ENCODE measurements at places on chromosomes 1 and 21. TPM values are rescaled to one million over a fixed set of nuclear protein-coding genes. Genes with fewer than 3 reads are reported as not detected.

ACTA1 gene
- not detected for total RNA-seq

SEMA6C gene
- total RNA-seq = 0.67 TPM

MEX3A gene
- 0.47 TPM for total RNA-seq

TFF3 gene
- total RNA-seq = not detected

INAVA gene
- total RNA-seq = 0.44 TPM

ERO1B gene
- 17.5 TPM for total RNA-seq

DSTYK gene
- 9.6 TPM for total RNA-seq

ADCY10 gene
- 0.20 TPM for total RNA-seq

CDC73 gene
- 55.9 TPM for total RNA-seq

ADAR gene
- total RNA-seq = 216 TPM

LCE1E gene
- not detected for total RNA-seq

DNA sequence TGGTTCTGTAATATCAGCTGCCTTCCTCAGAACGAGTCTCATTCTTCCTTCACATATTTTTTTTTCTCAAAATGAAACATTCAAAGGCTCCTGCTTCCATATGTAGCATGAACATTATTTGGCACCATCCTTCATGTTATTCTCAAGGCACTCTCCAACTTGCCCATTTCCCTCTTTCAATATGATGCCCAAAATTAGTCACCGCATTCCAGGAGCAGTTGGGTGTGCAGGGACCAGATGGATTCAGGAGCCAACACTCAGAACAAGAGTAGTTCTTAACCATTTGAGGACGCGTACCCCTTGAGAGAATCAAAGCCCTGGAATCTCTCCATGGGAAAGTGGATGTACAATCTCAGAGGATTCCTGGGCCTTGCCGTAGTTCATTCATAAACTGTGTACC is 50.3 kb downstream of the KCNK1 start:
- no peak for DNase-seq
- H3K27ac ChIP-seq = no peak overlapping the region
- H3K4me1 ChIP-seq = no peaks in the 10 kb centered on the region

- no peak overlapping the region for H3K27ac ChIP-seq
- no peak overlapping the region for H3K4me3 ChIP-seq
- no peaks in the 10 kb centered on the region for H3K4me1 ChIP-seq
Measured at GRCh38 chr1:245041058-245041698, 113.6 kb upstream of the KIF26B start.

DNA sequence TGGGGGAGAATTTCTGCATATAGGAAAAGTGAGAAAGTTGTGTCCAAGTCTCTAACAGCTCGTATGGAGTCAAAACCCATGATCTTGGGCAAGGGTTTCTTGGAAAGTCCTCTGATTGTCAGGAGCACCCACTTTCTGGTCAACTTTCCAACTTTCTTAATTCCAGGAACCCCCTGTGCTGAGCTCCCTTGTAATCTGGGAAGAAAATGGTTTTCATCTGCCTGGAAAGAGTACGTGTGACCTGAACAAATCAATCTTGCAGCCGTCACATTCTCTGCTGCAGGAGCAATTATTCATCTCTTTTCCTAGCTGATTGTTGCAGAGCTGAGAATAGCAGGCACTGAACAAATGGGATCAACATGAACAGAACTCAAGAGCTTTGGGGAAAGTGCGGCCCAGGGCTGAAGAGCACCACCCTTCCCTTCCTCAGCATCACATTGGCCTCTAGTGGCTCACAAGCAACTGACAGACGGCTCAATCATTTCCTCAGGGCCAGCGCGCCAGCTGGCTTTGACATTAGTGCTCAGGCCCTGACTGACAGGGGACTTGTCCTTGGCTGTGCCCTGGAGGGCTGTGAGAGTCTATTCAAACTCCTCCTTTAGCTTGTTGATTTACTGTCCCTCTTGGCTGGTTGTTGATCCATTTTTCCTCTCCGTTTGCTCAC is 295.2 kb downstream of the HLX start:
- no peak overlapping the region for H3K4me3 ChIP-seq
- H3K4me1 ChIP-seq = peaks cover 1% of the 10 kb centered on the region
- no peak for DNase-seq
- H3K36me3 ChIP-seq = peaks cover 3% of the 10 kb centered on the region
- H3K27ac ChIP-seq = no peak overlapping the region

DNA sequence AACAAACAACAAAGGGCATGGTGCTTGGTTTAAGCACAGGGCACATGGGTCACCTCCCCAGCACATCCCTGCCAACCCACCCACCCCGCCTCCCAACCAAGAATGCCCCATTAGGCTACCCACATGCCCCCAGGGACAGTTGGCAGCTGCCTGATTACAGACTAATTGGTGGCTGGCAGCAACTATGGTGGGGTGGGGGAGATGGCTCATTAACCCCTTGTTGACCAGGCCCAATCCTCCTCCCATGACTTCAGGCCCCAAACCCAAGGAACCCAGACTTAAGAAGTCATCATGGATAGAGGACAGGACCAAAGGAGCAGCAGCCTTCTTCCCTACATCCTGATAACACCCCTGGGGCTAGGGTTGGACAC is 1.3 kb downstream of the RIMS3 start:
- H3K27ac ChIP-seq = no peak overlapping the region
- H3K36me3 ChIP-seq = no peaks in the 10 kb centered on the region
- no peaks in the 10 kb centered on the region for H3K27me3 ChIP-seq
- DNase-seq = no peak
- H3K4me3 ChIP-seq = peak overlapping the region; percentile 60

GRCh38 chr1:13812456-13813397 is 112.7 kb downstream of the PRDM2 start:
- H3K36me3 ChIP-seq = peaks cover 43% of the 10 kb centered on the region
- H3K27me3 ChIP-seq = no peaks in the 10 kb centered on the region
- H3K4me1 ChIP-seq = peaks cover 38% of the 10 kb centered on the region
- DNase-seq = no peak
- H3K27ac ChIP-seq = no peak overlapping the region

GRCh38 chr1:156414461-156415064 is 45.6 kb downstream of the RHBG start:
- no peak overlapping the region for H3K27ac ChIP-seq
- DNase-seq = no peak
- peaks cover 67% of the 10 kb centered on the region for H3K27me3 ChIP-seq
- peaks cover under 1% of the 10 kb centered on the region for H3K4me1 ChIP-seq
- H3K4me3 ChIP-seq = no peak overlapping the region

DNA sequence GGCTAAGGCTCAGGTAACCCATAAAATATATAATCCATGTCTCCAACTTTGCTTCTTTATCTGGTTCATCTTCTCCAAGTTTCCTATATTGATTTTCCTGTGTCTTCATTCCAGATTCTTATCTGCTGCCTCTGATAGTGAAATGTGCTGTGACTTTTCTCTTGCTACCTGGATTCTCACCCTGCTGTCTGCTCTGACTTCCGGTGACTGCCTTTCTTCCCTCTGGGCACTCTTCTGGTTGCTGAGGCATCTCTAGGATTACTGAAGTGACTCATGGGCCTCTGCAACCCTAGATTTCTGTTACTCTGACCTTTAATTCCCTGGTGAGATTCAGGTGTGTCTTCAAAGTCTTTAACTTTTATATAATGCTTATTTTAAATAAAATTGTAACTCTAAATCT is 46.9 kb downstream of the GIPC2 start:
- DNase-seq = no peak
- H3K27me3 ChIP-seq = peaks cover 4% of the 10 kb centered on the region

DNA sequence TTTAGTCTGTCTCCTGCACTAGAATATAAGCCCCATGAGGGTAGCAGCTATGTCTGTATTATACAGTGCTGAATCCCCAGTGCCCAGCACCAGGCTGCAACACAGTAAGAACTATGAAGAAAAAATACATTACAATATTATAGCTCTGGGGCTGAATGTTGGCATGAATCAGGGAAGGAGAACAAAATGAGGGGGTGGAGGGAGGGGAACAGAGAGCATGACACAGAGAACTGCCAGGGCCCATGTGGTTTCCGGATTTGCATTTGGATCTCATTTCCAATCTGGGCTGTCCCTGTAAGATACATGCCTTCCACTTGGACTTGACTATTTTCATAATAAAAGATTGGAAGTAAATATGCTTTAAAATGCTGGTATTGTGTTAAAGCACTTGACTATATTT is 35.8 kb downstream of the C1orf198 start:
- no peaks in the 10 kb centered on the region for H3K36me3 ChIP-seq
- no peaks in the 10 kb centered on the region for H3K4me1 ChIP-seq
- no peak for DNase-seq
- H3K27ac ChIP-seq = no peak overlapping the region
- H3K27me3 ChIP-seq = peaks cover 10% of the 10 kb centered on the region

GRCh38 chr1:226993814-226994585 is 53.9 kb downstream of the COQ8A start:
- H3K27ac ChIP-seq = no peak overlapping the region
- no peak for DNase-seq
- no peaks in the 10 kb centered on the region for H3K36me3 ChIP-seq
- H3K4me3 ChIP-seq = no peak overlapping the region
- peaks cover 3% of the 10 kb centered on the region for H3K27me3 ChIP-seq

DNA sequence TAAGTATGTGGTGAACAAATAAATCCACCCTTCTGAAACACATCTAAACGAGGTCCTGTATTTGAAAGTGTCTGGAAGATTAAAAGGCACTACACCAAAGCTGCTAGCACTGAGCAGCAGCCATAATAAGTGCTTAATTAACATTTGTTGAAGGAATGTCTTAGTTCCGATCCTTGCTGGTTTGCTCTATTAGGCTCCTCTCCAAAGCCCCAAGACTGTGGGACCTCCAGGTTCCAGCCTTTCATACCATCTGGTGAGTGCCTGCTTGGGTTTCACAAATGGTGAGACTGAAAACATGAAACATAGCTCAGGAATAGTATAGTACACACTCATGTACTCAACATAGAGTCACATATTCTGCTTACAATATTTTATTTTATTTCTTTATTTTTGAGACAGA is 640 bp upstream of the CYP2J2 start:
- peaks cover 32% of the 10 kb centered on the region for H3K27me3 ChIP-seq
- no peaks in the 10 kb centered on the region for H3K36me3 ChIP-seq
- H3K4me1 ChIP-seq = peaks cover 17% of the 10 kb centered on the region
- no peak for DNase-seq

- DNase-seq = no peak
- peaks cover 2% of the 10 kb centered on the region for H3K27me3 ChIP-seq
- no peaks in the 10 kb centered on the region for H3K36me3 ChIP-seq
- no peak overlapping the region for H3K27ac ChIP-seq
- peaks cover 17% of the 10 kb centered on the region for H3K4me1 ChIP-seq
Measured at GRCh38 chr21:45611296-45611695, 32.2 kb upstream of the PCBP3 start.

GRCh38 chr1:67372136-67372535 is 58.1 kb downstream of the SERBP1 start:
- H3K27me3 ChIP-seq = no peaks in the 10 kb centered on the region
- DNase-seq = no peak
- H3K4me3 ChIP-seq = no peak overlapping the region
- H3K27ac ChIP-seq = no peak overlapping the region

DNA sequence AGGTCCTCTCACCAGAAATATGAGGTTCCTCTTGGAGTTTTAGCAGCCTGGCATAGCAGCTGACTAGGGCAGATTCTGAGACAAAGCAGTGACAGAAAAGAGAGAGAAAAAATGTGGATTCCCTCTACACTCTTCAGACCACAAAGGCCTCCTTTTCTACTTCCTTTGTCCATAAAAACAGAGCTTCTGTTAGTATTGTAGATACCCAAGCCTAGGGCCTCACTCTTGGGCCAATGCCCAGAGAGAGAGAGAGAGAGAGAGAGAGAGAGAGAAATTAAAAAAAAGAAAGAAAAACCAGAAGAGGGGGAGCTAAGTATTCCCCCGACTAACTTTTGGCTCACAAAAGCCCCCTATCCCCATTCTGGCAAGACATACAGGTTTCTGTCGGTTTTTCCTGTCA is 2.4 kb upstream of the ZRANB2 start:
- H3K4me3 ChIP-seq = no peak overlapping the region
- H3K27ac ChIP-seq = no peak overlapping the region
- H3K36me3 ChIP-seq = peaks cover 15% of the 10 kb centered on the region

- no peak overlapping the region for H3K4me3 ChIP-seq
- H3K36me3 ChIP-seq = no peaks in the 10 kb centered on the region
- DNase-seq = no peak
- H3K4me1 ChIP-seq = no peaks in the 10 kb centered on the region
- H3K27me3 ChIP-seq = no peaks in the 10 kb centered on the region
Measured at GRCh38 chr1:189606795-189607476, 870.7 kb downstream of the BRINP3 start.

GRCh38 chr1:185559684-185560331 is 174.4 kb upstream of the HMCN1 start:
- peak overlapping the region; percentile 74 for H3K27ac ChIP-seq
- DNase-seq = no peak
- H3K36me3 ChIP-seq = no peaks in the 10 kb centered on the region
- no peak overlapping the region for H3K4me3 ChIP-seq

- peaks cover 5% of the 10 kb centered on the region for H3K4me1 ChIP-seq
- peaks cover 96% of the 10 kb centered on the region for H3K36me3 ChIP-seq
- no peak overlapping the region for H3K27ac ChIP-seq
- no peak for DNase-seq
- no peak overlapping the region for H3K4me3 ChIP-seq
Measured at GRCh38 chr21:32346951-32347350, 45.9 kb downstream of the URB1 start.

DNA sequence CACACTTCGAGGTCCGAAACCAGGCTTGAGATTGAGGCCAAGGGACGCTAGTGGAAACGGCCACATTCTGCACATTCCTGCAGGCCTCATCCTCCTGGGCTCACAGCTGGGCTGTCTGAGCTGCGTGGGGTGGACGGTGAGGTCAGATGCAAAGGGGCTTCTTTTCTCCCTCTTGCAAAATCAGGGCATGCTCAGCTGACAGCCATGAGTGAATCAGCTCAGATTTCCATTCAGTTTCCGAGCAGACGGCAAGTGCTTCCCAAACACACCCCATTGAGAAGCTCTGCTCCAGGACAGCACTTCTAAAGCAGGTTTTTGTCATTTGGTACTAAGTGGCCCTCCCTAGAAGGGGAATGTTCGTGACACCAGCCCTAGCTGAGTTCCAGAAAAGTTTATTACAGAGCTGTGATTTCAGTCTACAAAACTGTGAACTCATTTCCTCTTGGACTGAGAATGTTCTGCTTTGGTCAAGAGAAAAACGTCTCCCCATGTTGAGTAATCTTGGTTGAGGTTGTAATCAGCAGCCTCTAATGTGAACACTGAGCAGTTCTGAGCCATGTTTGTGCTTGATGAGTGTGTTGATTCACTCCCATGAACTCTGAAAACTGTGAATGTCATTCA is 10.0 kb downstream of the PDPN start:
- DNase-seq = no peak
- H3K4me1 ChIP-seq = no peaks in the 10 kb centered on the region
- H3K27me3 ChIP-seq = peaks cover 22% of the 10 kb centered on the region
- H3K36me3 ChIP-seq = no peaks in the 10 kb centered on the region
- H3K4me3 ChIP-seq = no peak overlapping the region

GRCh38 chr1:5809207-5809788 is 182.9 kb downstream of the NPHP4 start:
- peaks cover 2% of the 10 kb centered on the region for H3K27me3 ChIP-seq
- H3K4me3 ChIP-seq = no peak overlapping the region
- H3K27ac ChIP-seq = no peak overlapping the region
- no peak for DNase-seq
- no peaks in the 10 kb centered on the region for H3K36me3 ChIP-seq
- H3K4me1 ChIP-seq = no peaks in the 10 kb centered on the region

DNA sequence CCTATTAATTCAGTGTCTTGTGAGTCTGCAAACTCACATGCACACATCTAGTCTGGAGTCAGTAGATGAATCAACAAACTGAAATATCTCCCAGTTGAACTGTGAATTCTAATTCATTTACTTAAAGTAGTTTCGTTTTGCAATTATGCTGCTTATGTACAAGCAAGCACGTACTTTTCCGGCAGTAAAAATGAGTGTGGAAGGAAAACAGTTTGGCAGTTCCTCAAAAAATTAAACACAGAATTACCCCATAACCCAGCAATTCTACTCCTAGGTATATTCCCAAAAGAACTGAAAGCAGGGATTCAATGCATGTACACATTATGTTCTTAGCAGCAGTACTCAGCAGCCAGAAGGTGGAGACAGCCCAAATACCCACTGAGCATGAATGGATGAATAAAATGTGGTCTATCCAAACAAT is 49.3 kb downstream of the GNB1 start:
- peaks cover 30% of the 10 kb centered on the region for H3K36me3 ChIP-seq
- H3K27me3 ChIP-seq = no peaks in the 10 kb centered on the region
